Skeletal muscle tissue (tissue), 5 donors: ENCODE measurements at places on chromosomes 5 and 9. TPM values are rescaled to one million over a fixed set of nuclear protein-coding genes. Genes with fewer than 3 reads are reported as not detected.

CRHBP gene
- total RNA-seq, result not detected

NR2F1-AS1 gene
- total RNA-seq, result 5.2 TPM

WDR41 gene
- 60.5 TPM for total RNA-seq

FAM219A gene
- total RNA-seq, result 2.6 TPM

ARID3C gene
- not detected for total RNA-seq

GABRA1 gene
- not detected for total RNA-seq

CXXC5 gene
- 66.8 TPM for total RNA-seq

LHFPL2 gene
- total RNA-seq, result 54.8 TPM

CDC42SE2 gene
- total RNA-seq, result 27.7 TPM

FRRS1L gene
- 1.0 TPM for total RNA-seq

F2RL1 gene
- total RNA-seq, result 0.52 TPM

ERGIC1 gene
- total RNA-seq, result 46.4 TPM

SPOUT1 gene
- 11.0 TPM for total RNA-seq

PCDHAC2 gene
- 2.1 TPM for total RNA-seq

MARCOL gene
- total RNA-seq, result not detected

PDCD1LG2 gene
- 3.7 TPM for total RNA-seq

ADAMTS12 gene
- 19.3 TPM for total RNA-seq

CDKN2B gene
- total RNA-seq, result not detected

PCDHGB4 gene
- 4.7 TPM for total RNA-seq

ZNF622 gene
- total RNA-seq, result 28.2 TPM

ZNF354C gene
- total RNA-seq, result 11.0 TPM

KCNV2 gene
- total RNA-seq, result not detected

OLFM1 gene
- 2.6 TPM for total RNA-seq

SV2C gene
- total RNA-seq, result under 0.01 TPM

FBP1 gene
- total RNA-seq, result not detected

TMEM215 gene
- 0.52 TPM for total RNA-seq

TEX10 gene
- total RNA-seq, result 29.2 TPM

TMEM174 gene
- not detected for total RNA-seq

IFNB1 gene
- not detected for total RNA-seq

LCN1 gene
- total RNA-seq, result not detected

ECM2 gene
- 28.7 TPM for total RNA-seq

PSD2 gene
- total RNA-seq, result 0.52 TPM

ANKRD33B gene
- 2.6 TPM for total RNA-seq

ENTREP1 gene
- total RNA-seq, result 15.1 TPM

PCDHA1 gene
- not detected for total RNA-seq

CATSPER3 gene
- total RNA-seq, result 0.52 TPM

PFN3 gene
- not detected for total RNA-seq

TTLL11 gene
- 13.0 TPM for total RNA-seq

FRMD3 gene
- 27.7 TPM for total RNA-seq

ENC1 gene
- 35.5 TPM for total RNA-seq

HACD4 gene
- total RNA-seq, result 2.1 TPM

CXCL14 gene
- 19.8 TPM for total RNA-seq

CYLC2 gene
- total RNA-seq, result not detected

IGIP gene
- total RNA-seq, result 5.7 TPM

C5orf46 gene
- not detected for total RNA-seq
